ENCODE measurements at places on chromosomes 11 and 22.

- DNase-seq, result no peak
Observed at GRCh38 chr11:115170133-115170815, 333.9 kb downstream of the CADM1 start.

- no peak for DNase-seq
Observed at GRCh38 chr11:96538104-96538503, 148.3 kb downstream of the JRKL start.

DNA sequence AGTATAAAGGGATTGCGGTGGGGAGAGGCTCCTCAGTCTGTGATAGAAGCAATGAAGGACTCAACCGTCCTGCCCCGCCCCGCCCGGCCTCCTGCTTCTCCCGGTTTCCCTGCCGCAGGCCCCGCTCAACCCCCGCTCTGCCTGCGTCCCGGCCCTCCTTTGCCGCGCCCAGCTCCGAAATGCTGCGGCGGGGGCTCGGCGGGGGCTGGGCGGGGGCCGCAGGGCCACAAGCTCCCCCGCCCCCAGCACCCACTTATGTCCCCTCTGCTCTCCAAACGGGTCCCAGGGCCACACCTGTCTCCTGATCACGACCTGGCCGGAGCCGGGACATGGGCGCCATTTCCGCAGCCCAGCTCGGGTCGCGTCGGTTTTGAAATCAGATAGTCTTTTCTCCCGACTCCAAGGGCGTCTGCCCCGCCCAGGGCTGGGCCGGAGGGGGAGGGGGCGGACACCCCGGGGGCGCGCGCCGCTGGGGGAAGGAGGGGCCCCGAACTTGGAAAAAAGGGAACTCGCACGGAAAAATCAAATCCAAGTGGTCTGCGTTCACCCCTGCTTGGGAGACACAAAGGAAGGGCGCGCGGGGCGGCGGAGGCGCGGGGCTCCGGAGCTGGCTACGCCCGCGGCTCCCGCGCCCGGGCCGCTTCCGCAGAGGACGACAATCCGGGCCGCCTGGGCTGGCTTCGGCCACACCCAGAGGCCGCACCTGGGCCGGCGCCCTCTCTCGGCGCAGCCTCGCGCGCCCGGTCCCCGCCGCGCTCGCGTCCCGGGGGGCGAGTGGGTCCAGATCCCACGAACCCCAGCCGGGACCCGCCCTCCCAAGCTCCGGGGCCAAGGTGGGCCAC, 70.6 kb upstream of the EP300 start:
- no peak for DNase-seq

DNA sequence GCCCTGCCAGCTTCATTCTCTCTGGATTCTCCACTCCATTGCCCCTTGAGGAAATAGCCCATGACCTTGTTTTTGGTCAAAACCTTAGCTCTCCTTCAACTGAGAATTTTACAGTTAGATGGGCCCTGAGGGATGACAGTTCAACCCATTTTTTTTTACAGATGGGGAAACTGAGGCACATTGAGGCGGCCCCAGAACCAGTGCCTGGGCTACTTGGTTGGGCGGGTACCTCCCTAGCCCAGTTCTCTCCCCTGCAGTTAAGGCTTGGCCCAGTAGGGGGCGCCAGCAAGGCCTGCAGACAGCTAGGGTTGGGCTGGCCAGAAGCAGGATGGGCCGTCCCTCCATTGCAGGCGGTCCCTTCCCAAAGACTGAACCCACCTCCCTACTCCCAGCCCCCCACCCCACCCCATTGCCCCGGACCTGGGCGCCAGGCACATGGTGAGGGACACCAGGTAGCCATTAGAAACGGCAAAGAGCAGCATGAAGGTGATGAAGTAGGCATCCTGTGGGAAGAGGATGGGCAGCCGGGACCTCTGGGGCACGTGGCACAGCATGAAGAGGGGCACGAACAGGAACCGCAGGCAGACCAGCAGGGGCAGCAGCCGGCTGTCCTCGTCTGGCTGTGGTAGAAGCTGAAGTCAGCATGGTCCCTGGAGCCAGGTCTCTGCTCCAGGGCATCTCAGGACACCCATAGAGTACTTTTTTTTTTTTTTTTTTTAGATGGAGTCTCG, 7.6 kb downstream of the SLC29A2 start:
- no peak for DNase-seq

DNA sequence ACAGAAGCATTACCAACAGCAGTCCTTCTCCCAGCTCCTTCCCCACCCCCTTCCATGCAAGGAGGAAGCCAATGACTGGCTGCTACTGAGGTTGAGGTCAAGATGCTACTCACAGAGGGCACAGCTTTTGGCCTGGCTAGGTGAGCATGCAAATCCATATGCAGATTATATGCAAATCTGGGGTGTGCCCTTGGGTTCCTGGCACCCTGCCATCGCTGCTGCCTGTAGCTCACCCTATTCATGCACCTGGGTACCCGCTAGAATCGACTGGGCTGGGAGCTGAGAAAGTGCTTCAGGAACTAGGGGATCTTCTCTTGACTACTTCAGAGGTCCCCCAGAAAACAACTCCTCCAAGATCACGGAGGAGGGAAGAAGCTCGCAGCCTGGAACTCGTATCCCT, 4.0 kb downstream of the DSCAML1 start:
- DNase-seq, result no peak

GRCh38 chr11:1272531-1272930, 36.9 kb downstream of the TOLLIP start:
- DNase-seq, result no peak

- DNase-seq, result no peak
Observed at GRCh38 chr22:25172153-25172552, 27.5 kb upstream of the CRYBB3 start.

- DNase-seq, result no peak
Observed at GRCh38 chr22:36423461-36424404, 36.0 kb upstream of the MYH9 start.

GRCh38 chr11:15667127-15667725, 552.5 kb downstream of the INSC start:
- no peak for DNase-seq

- no peak for DNase-seq
Observed at GRCh38 chr11:57100638-57101331, 81.0 kb upstream of the LRRC55 start.

Measured in right renal cortex interstitium (tissue), 3 donors.